HT1080 (cell line): ENCODE measurements at places on chromosomes 11 and 22.

GRCh38 chr11:76226626-76227025, 20.3 kb upstream of the WNT11 start:
- DNase-seq: no peak

DNA sequence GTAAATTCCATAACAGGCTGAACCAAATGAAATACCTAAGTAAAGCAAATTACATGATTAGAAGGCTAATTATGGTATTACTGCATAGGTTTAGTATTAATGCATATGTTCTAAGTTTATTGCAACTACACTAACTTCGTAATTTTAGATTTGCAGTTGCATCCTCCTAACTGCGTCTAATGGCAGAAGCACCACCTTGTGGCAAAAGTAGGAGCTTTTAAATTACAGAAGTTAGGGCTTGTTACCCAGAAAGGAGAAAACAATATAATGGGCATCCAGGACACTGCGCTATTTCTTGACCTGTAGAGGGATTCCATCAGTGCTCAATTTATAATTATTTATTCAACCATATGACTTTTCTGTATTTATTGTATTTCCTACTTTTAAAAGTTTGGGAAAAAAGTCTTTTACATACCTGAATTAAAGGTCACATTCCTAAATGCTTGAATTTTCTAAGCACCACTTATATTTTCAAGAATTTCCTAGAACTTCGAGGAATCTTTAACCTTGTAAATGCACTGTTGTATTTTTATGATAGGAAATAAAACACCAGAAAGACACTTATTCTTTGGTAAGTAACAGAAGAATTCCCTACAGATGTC, 16.3 kb upstream of the GPR83 start:
- no peak for DNase-seq

- DNase-seq: no peak
These were observed 59.6 kb downstream of the THAP12 start for GRCh38 chr11:76321340-76321739.

GRCh38 chr22:28008056-28008455, 89.0 kb upstream of the PITPNB start:
- no peak for DNase-seq

DNA sequence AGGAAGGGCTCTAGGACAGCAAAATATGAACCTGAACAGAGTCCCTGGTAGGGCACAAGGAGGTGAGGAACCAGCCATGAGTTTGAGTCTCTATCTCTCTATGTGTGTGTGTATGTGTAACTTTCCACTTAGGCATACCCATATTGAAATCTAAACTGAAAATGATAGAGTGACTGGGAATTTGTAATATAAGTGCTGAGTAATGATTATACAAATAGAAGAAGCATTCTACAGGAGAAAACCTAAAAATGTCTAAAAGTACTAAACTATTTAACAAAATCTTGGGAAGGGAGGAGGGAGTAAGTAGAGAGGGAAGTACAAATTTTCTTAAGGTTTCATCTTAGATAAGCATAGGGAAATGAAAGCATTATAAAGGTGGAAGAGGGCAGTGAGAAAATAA, 97.1 kb upstream of the ZC3H12C start:
- DNase-seq: no peak

DNA sequence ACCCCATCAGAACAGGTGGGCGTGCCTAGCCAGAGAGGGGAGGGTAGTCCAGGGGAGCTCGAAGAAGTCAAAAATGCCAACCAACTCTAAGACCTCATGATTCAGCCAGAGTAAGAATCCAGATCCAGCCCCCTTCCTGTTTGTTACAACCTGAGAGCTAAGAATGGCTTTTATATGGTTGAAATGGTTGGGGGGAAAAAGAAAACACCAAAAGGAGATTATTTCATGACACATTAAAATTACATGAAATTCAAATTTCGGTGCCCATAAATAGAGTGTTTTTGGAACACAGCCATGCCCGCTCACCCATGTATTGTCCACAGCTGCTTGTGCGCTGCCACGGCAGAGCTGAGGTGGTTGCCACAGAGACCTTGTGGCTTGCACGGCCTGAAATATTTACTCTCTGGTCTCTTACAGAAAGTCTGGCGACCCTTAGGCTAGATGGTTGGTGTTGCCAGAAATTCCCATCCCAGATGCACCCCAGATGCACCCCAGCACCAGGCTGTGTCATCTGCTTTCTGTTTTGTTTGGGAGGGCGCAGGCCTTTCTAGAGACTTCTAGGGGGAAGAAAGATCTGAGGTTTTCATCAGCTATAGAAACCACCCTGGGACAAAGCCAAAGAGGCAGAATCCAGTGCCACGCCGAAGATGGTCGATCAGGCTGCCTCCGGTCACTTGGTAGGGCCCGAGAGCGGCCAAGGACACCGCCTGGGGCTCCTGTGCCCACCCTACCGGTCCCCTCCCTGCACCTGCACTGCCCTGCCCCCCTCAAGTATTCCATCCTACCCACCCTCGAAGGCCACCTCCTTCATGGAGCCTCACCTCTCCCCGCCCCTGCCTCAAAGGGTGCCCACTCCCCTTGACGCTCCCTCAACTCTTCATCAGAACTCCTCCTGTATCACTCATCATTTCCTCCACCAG, 80.2 kb downstream of the DSCAML1 start:
- DNase-seq: no peak

DNA sequence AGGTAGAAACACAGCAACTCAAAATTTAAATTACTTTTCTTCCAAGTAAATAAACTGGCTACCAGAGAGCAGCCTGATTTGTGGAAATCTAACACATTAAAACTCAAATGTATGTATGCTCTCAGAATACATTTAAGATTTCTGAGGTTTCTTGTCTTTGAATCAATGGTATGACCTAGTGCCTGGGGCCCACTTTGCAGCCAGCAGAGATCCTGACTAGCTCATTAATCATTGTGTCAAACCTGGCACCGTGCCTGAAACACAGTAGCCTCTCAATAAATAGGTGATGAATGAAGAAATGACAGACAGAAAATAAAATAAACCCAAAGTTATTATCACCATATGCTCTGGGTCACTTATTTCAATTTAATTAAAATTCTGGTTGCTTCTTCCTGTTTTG, 176.2 kb upstream of the FAT3 start:
- DNase-seq: no peak

GRCh38 chr11:113464416-113464815, 10.8 kb downstream of the DRD2 start:
- no peak for DNase-seq

GRCh38 chr22:38081636-38081940, 2.4 kb downstream of the SLC16A8 start:
- no peak for DNase-seq

- no peak for DNase-seq
These were observed 28.4 kb downstream of the ARHGAP32 start for GRCh38 chr11:129163714-129164164.
